ENCODE measurements at places on chromosomes 3 and 15. TPM values are rescaled to one million over a fixed set of nuclear protein-coding genes. Genes with fewer than 3 reads are reported as not detected.

Gene CCDC9B
- 5.5 TPM for polyA plus RNA-seq

Gene OR4M2
- polyA plus RNA-seq, result not detected

Gene LIPH
- polyA plus RNA-seq, result 1.0 TPM

Gene DNASE1L3
- polyA plus RNA-seq, result 12.0 TPM

GRCh38 chr3:24367664-24368264, 126.9 kb downstream of the THRB start:
- DNase-seq, result no peak

- DNase-seq, result no peak
Observed at GRCh38 chr3:124492824-124493223, 237.4 kb upstream of the UMPS start.

DNA sequence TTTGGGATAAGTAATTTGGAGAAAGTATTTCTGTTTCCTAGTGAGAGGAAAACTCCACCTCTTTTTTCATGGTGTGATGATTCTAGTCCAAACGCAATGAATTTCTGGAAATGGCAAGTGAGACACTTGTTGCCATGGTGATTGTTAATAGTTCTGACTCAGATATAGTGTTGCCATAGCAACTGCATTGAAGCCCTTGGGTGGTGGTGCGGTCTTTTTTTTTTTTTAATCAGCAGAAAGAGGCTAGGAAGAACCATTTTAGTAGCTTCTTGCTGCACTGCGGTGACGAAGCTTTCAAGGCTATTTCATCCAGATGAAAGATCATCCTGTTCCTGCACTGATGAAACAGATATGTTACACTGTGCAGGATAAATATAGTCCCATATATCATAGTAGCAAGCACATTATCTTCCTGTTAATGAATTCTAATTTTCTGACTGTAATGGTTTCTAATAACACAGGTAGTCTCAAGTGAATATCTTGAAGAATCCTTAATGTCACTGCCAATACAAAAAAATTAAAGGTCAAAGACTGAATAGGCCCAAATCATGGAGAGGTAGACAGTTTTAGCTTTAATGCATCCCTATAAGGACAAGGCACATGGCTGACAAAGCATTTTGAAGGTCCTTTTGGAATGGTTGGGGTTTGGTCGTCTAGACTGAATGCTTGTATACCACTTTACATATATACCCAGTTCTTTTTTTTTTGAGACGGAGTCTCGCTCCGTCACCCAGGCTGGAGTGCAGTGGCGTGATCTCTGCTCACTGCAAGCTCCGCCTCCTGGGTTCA, 125.1 kb upstream of the ZBTB20 start:
- DNase-seq, result no peak

DNA sequence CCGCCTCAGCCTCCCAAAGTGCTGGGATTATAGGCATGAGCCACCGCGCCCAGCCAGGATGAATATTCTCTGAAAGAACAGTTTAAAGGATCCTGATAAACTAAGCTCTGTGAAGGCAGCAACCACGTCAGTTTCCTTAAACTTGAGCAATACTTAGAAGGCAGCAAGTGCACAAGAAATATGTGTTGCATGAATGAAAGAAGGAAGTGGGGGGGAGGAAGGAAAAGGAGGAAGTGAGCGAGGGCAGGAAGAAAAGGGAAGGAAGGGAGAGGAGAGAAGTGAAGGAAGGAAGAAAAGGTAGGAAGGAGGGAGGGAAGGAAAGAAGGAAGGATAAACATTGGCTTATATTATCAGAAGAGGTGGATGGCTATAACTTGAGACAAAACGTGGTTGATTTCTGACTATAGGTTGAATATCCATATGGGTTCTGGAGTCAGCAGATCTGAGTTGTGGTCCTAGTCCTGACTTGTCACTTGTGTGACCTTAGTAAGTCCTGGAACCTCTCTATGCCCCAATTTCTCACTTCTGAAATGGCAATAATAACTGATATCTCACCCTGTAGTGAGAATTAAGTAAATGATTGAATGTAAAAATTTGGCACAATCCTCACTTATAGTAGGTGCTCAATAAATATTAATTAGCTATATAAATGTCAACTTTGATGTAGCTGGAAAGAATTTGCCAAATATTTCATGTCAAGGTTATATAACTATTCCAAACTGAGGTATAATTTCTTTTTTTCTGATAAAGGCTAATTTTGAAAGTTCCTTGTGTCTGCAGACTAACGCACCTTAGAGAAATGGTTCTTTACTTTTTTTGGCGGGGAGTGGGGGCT, 12.0 kb upstream of the SEMA4B start:
- no peak for DNase-seq

Gene RPUSD3
- polyA plus RNA-seq, result 38.6 TPM

GRCh38 chr3:18012436-18012835, 270.0 kb upstream of the TBC1D5 start:
- no peak for DNase-seq

DNA sequence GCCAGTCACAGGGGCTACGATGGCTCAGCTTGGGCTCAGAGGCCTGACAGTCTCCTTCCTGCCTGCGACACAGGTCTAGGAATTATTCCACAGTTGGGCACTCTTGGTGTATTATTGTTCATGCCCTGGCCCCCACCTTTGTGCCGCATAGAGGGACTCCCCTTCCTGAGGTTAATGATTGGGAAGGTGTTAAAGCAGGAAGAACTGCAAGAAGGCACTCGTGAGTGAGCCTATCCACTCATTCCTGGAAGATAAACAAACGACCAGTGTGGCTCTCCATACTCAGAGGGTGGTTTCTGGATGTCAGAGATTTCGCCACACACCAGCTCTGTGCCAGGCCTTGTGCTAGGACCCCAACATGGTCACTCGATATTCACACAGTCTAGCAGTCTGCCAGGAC, 12.3 kb downstream of the LIPC start:
- no peak for DNase-seq

- no peak for DNase-seq
Observed at GRCh38 chr3:140290105-140290504, 355.1 kb downstream of the CLSTN2 start.

Gene KLHL24
- polyA plus RNA-seq, result 52.7 TPM

GRCh38 chr15:58074452-58074851, 8.9 kb upstream of the ALDH1A2 start:
- no peak for DNase-seq

GRCh38 chr3:106398891-106399600, 530.2 kb upstream of the CBLB start:
- DNase-seq, result no peak

GRCh38 chr15:83327041-83327440, 42.6 kb upstream of the BNC1 start:
- no peak for DNase-seq

- no peak for DNase-seq
Observed at GRCh38 chr3:74282202-74282601, 332.3 kb downstream of the CNTN3 start.

All from right renal pelvis (tissue), 4 donors.